Breast epithelium (tissue), 4 donors: ENCODE measurements at places on chromosomes 3 and 15. TPM values are rescaled to one million over a fixed set of nuclear protein-coding genes. Genes with fewer than 3 reads are reported as not detected.

DNA sequence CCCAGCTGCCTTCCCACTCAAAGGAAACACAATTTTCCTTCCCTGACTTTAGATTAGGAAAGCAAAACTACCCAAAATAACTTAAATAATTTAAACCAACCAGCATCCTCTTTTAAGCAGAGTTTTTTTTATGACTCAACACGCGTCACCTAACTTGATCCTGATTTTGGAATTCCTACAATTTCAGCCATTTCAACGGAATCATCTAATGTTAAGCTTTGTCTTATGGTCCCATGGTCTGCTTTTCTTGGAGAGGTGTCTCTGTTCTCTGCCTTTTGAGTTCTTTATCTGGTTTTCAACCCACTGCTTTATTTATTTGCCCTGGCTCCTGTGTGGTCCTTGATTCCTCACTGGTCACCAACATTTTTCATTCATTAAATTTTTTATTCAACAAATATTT is 219.2 kb upstream of the ARHGEF26 start:
- no peak for DNase-seq

GRCh38 chr3:101807888-101808287 is 28.9 kb downstream of the NXPE3 start:
- DNase-seq = no peak

IL17RE gene
- 11.5 TPM for total RNA-seq

INSYN1 gene
- total RNA-seq = 1.9 TPM

- no peak for DNase-seq
These were observed 37.1 kb downstream of the OXNAD1 start for GRCh38 chr3:16302082-16302631.
